IPS DF 19.7 (cell line): ENCODE measurements at places on chromosomes 1 and 21.

DNA sequence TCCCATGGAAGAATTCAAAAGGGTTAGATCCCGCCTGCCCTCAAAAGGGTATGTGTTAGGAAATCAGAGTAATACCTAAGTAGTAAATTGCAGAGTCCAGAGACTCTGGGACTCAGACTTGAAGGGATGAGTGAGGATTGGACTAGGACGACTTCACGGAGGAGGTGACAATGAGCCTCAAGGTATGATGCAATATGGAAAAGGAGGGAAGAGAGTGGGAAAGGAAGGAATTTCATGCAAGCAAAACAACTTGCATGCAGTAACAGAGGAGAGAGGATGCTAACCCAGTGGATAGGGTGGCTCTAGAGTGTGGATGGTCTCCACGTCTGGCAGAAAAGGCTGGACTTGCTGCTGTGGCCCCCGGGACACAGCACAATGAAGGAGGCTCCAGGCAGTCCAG, 4.8 kb downstream of the CAPN2 start:
- DNase-seq = no peak

DNA sequence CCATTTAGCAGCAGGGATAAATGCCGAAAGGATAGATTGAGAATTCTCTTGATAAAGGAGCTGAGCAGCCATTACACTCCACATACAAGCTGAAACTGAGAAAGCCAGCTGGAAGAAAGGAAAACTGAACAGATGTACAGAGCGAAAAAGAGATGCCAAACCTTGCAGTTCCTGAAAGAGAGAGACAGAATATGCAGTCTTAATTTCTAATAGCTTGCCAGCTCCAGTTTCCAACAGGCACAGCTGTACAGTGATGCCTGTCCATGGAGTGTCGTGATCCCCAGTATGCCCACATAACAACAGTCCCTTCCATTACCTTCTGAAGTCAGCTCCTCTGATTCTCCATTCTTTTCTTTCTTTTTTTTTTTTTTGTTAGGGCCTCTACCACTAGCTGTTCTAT, 22.7 kb downstream of the ABL2 start:
- DNase-seq = no peak

DNA sequence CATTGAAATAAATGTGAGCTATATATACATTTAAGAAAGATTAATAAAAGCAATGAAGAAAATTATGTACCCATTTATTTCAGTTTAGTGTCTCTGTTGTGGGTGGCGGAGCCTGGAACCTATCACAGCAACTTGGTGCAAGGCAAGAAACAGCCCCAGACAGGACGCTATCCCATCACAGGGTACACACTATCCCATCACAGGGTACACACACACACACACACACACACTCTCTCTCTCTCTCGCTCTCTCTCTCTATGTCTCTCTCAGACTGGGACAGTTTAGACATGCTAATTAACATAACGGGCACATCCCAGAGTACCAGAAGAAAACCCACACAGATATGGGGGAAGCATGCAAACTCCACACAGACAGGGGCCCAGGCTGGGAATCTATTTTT, 6.5 kb upstream of the IL6R start:
- no peak for DNase-seq

GRCh38 chr1:32991819-32992488, 27.3 kb upstream of the RNF19B start:
- no peak for DNase-seq

GRCh38 chr21:37742532-37742931, 173.7 kb downstream of the KCNJ6 start:
- DNase-seq = no peak

- no peak for DNase-seq
Measured at GRCh38 chr1:175216444-175216843, 23.9 kb upstream of the KIAA0040 start.

DNA sequence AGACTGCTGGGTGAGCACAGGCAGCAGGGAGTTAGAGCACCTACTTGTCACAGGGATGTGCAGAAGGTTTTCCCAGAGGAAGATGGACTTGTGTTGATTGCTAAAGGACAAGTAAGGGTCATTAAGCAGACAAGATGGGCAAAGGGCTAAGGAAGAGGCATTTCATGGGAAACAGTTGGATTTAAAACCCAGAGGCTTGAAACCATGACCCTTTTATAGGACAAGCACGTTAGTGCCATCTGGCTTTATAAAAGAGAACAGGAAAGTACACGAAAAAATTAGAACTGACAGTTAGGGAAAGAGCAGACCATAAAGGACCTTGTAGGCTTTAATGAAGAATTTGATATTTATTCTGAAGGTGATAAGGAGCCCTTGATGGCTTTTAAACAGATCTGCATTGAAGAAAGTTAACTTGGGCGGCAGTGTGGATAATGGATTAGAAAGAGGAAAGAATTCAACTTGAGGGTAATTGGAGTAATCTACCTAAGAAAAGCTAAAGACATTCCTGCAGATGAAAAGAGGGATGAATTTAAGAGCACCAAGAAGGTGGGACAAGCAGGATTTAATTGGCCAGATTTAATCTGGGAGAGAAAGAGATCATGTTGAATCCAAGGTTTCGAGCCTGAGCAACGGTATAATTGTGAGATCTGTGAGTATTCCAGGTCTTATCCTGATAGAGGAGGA, 68.6 kb downstream of the ZC3H11B start:
- DNase-seq = no peak

DNA sequence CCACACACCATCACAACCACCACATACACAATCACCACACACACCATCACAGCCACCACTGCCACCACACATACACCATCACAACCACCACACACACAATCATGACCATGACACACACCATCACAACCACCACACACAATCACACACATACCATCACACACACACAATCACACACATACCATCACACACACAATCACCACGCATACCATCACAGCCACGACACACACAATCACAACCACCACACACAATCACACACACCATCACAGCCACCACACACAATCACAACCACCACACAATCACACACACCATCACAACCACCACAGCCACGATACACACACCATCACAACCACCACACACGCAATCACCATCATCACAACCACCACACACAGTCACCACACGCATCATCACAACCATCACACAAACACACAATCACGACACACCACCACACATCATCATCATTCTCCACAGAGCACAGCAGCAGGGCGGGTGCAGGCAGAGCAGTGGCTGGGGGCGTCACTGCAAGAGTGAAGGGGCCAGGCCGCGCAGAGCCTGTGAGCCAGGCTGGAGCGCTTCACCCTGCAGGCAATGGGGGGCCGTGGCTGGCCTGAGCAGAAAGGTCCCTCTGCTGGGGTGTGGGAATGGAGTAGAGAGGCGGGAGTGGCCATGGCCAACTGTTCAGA, 32.6 kb downstream of the CDCP2 start:
- no peak for DNase-seq
